ENCODE measurements at places on chromosomes 2 and 18.

GRCh38 chr2:210480764-210481163 lies 4.2 kb upstream of the LANCL1 start:
- no peak for DNase-seq

GRCh38 chr2:104872866-104873688 lies 19.2 kb downstream of the POU3F3 start:
- peak; percentile 60 for DNase-seq

DNA sequence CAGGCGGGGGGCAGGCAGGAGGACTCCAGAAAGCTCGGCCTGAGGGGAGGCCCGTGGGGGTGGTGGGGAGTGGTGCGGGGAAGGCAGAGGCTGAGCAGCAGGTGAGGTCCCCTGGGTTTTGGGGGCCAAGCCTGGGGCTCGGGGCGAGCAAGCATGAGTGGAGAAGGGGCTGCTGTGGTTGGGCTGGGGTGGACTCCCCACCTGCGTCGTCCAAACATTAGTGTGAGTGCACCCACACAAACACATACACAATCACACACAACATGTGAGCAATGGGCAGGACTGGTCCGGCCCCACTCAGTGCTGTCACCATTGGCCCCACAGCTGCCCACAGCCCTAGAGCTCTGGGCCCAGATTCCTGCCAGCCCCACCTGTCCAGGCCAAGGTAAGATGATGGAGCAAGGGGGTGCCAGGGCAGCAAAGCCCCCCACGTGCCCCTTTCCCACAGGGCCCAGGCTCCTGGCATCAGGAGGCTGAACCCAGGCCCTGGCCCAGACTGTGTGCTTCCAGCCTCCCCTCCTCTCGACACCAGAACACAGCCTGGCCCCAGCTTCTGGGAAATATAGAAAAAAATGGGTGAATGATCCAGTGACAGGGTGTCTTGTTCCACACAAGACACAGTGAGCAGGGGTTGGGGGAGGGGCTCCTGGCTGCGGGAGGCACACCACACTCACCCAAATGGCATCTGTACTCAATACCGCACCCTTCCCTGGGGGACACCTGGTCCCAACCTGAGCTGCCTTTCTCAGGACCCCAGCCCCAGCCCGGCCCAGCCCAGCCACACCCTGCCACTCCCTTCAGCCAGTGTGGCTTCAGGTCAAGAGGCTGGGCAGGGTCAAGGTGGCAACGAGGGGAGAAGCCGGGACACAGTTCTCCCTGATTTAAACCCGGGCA lies 463 bp upstream of the ALPP start:
- no peak for DNase-seq

DNA sequence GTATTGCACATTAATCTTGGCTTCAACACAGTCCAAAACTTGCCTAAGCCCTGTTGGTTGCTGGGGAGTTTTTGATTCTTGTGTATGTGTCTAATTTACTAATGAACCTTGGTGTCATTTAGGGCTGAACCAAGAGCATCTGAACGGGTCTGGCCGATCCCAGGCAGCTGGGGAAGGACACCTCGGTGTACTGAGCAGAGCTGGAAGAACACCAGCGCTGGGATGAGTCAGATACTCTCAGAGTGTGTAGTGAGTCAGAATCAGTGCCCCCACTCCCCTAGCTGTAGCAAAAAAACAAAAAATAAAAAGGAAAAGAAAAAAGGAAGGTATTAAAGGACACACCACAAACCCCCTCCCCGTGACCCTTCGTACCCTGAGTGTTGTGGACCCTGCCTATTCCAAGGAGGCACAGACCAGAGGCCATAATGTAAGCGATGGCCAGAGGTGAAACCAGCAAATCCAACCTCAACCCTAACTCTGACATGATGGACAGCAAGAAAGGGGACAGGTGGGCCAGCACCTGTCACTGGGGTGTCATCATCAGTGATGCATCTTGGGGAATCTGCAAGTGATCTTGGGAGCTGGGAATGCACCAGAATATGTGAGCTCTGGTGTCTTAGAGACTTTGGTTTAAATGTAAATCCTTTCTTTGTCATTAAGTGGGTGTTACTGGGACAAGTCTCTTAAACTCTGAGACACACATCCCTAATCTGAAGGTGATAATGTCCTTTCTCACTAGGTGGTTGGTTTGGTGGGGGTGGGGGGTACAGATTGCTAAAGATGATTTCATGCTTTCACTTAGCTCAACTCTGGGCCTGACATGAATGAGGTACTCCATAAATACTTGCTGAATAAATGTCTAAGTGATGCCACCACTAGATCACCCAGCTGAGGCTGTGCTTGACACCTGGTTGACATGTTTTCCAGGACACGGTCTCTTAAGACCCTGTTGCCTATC lies 34.2 kb upstream of the NCOA1 start:
- DNase-seq: no peak

DNA sequence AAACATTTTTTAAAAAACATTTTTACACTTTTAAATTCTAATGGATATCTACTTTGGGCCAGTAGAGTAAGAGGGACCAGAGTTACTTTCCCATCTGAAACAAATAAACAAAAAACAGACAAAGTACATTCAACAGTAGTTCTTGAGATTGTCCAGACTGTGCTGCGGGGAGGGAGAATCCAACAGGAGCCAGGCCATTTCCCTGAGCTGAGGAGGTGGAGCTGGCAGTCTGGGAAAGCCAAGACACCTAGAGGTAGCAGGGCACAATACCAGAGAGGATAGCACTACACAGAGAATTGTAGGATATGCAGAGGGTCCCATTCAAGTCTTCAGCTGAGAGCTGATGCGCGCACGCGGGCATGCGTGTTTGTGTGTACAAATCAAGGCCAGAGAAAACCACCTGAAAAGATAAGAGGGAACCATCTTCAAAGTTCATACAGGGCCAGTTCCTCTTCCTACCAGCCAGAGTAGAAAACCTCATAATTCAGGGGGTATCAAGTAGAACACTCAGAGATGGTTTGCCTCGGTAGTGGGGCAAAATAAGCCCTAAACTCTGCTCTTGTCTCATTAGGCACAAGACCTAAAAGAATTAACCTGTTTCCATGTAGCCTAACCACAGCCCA lies 44.0 kb downstream of the PTRHD1 start:
- no peak for DNase-seq

Data from NCI-H1930 (cell line).